ENCODE measurements at places on chromosomes 5 and 9.

GRCh38 chr5:135147294-135148090 lies 113.5 kb upstream of the PITX1 start:
- no peak for DNase-seq

DNA sequence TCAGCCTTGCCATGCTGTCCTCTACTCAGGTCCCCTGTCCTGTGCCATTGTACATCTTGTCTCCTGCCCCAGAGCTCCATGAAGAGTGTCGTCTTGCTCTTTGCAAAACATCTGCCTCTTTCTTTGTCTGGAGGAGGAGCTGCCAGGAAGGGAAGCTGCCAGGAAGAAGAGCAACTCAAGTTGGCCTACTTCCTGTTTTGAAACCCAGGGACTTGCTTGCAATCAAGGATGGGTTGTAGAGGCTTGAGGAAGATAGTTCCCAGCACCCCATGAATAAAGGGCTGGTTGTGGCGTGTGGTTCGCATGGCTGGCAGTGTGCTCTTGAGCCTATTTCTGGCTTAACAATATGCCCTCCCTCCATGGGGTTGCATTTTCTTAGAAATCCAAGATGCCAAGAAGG lies 53.0 kb upstream of the CPEB4 start:
- DNase-seq: no peak

DNA sequence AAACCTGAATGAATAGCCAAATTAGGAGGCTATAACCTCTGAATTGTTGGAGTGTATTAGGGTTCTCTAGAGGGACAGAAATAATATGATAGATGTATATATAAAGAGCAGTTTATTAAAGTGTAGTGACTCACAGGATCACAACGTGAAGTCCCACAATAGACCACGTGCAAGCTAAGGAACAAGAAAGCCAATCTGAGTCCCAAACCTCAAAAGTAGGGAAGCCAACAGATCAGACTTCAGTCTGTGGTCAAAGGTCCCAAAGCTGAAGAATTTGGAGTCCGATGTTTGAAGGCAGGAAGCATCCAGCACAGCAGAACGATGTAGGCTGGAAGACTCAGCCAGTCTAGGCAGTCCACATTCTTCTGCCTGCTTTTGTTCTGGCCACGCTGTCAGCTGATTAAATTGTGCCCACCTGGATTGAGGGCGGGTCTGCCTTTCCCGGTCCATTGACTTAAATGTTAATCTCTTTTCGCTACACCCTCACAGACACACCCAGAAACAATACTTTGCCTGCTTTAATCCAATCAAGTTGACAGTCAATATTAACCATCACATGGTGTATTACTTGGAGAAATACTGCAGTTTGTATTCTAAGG lies 550.6 kb downstream of the CDH10 start:
- no peak for DNase-seq

- no peak for DNase-seq
These were observed 452.4 kb upstream of the WWC1 start for GRCh38 chr5:167839065-167839464.

Measured in AG09309 (cell line).